ENCODE measurements at places on chromosomes 5 and 9.

DNA sequence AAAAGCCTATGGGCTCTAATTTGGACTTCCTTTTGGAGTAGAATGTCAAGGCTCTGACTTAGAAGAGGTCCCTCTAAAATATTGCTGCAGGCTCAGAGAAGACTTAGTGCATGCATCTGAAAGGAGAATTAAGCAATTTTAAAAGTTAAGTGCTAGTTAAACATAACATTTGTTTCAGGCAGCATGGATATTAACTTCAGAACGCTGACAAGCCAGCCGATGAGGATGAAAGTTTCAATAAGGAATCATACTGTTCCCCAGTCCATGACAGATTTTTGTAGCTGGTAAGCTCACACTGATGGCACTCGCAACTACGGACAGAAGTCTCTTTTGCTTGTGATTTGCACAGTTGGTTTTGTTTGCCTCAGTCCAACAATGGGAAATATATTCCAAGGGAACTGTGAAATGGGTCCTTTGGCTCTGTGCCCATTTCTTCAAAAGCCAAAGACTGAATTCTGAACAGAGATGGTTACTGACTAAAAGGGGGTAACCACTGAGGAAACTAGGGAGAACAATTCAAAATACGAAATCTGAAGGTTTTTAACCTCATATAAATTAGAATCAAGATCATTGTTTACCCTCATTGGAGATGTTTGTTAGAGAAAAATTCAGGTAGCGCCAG, 47.6 kb downstream of the DCP2 start:
- DNase-seq: no peak

DNA sequence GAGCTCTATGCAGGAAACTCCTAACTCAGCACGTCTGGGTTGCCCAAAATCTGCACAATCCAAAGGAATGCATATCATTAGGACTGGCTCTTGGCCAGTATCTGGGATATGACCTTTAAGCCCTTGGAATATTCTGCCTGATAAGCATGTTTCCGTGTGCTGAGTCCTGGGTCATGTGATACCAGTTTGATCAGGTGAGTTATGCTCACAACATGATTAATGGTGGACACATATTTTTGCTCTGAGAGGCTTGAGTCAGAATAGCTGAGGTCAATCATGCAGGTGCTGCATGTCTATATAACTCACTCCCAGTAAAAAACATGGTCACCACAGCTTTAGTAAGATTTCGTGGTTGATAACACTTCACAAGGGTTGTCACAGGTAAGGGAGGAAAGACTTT, 408.8 kb downstream of the YTHDC2 start:
- DNase-seq: no peak

GRCh38 chr9:34334337-34334824, 5.0 kb downstream of the NUDT2 start:
- no peak for DNase-seq

DNA sequence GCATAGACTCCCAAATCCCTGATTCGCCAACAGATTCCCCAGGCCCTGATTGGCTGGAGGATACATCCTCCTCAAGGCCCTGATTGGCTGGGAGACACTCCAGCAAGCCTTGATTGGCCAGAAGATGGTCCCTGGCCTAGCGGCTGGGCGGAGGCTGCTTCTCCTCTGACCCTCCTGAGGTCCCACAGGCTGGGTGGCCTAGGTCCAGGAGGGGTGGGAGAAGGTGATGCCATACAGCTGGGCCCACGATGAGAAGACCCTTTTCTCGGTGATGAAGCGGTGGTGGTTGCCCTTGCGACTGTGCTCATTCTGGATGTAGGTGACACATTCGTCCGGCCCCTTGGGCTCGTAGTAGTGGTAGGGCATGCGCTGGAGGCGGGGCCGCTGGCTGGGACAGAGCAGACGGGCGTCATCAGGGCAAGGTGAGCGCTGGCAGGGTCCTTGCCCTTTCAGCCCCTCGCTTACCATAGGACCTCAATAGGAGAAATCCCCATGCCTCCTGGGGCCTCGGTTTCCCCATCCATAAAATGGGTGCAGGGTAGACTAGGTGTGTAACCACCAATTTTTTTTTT, 9.0 kb upstream of the AK1 start:
- DNase-seq: no peak

GRCh38 chr5:63686938-63687337, 275.3 kb downstream of the HTR1A start:
- no peak for DNase-seq

GRCh38 chr9:78396087-78396486, 99.2 kb downstream of the PSAT1 start:
- DNase-seq: no peak

DNA sequence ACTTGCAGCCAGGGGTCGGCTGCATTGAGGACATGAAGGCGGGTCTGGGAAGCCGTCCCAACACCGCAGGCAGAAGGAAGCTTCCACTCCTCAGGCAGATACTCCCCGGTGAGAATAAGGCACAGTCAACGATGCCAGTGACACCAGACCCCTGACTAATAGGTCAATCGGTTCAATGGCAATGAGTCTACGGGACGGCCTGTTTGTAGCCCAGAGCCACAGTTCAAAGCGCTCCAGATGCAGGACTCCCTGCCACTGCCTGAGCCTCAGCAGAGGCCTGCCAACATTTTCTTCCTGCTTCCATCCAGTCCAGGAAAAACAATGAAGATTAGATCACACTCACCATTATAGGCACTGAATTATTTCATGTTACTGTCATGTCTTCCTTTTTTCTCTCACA, 84.5 kb upstream of the SIMC1 start:
- DNase-seq: no peak

GRCh38 chr5:150393096-150393645, 19.5 kb downstream of the CD74 start:
- no peak for DNase-seq

- no peak for DNase-seq
Measured at GRCh38 chr9:116282597-116282996, 129.0 kb downstream of the PAPPA start.

DNA sequence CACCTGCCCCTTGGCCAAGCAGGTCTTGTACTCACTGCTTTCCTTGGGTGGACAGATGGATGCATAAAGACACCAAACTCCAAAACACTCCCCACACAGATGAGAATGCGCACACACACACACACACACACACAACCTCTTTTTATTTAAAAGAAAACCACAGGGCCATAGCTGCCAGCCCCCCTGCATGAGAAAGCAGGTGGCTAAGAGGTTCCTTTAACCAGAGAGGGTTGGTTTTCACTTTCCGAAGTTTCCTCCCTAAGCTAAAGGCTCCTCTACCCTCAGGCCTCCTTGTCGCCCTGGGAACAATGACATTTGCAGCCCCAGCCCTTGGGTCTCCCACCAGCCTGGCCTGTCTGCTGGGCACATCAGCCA, 11.1 kb downstream of the NR5A1 start:
- no peak for DNase-seq

GRCh38 chr9:121073038-121073437, 1.7 kb upstream of the CNTRL start:
- DNase-seq: no peak

- no peak for DNase-seq
Measured at GRCh38 chr9:128051932-128052709, 15.0 kb downstream of the NAIF1 start.

GRCh38 chr9:26551451-26551850, 341.2 kb downstream of the CAAP1 start:
- no peak for DNase-seq

GRCh38 chr9:69058101-69058500, 22.5 kb downstream of the FXN start:
- DNase-seq: no peak

GRCh38 chr5:98464737-98465330, 308.6 kb upstream of the RGMB start:
- DNase-seq: no peak

Data from activated CD4-positive, CD25-positive, alpha-beta regulatory T cell treated with anti-CD3 and anti-CD28 coated beads, Interleukin-2, amount 50 U/mL, for 16 hours (primary cell).